ENCODE measurements at places on chromosomes 2 and 18.
A peak's percentile ranks its signal among the peaks of the same experiment; 100 is the strongest.

DNA sequence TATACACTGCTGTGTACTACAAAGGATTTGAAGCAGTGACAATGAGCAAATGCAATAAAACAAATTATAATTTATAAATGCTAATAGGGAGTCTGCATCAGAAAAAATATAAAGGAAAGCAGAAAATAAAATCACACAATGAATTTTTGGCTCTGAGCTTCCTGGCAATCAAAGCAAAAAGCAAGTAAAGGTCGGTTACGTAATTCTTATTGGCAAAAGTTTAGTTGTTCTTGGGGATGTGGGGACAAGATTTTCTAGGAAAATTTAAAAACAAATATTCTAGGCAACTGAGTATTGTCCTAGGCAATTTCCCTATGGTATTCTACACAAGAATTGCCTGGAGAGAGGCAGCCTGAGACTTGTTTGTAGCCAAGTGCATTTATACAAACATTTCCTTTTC lies 1.8 kb downstream of the ORC2 start:
- DNase-seq = no peak

DNA sequence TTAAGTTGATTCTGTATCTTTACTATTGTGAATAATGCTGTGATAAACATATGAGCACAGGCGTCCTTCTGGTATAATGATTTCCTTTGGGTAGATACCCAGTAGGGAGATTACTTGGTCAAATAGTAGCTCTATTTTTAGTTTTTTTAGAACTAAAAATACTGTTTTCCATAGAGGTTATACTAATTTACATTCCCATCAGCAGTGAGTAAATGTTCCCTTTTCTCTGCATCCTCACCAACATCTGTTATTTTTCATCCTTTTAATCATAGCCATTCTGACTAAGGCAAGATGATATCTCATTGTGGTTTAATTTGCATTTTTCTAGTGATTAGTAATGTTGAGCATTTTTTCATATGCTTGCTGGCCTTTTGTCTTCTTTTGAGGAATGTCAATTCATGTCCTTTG lies 35.1 kb downstream of the PMS1 start:
- DNase-seq = peak; percentile 51

DNA sequence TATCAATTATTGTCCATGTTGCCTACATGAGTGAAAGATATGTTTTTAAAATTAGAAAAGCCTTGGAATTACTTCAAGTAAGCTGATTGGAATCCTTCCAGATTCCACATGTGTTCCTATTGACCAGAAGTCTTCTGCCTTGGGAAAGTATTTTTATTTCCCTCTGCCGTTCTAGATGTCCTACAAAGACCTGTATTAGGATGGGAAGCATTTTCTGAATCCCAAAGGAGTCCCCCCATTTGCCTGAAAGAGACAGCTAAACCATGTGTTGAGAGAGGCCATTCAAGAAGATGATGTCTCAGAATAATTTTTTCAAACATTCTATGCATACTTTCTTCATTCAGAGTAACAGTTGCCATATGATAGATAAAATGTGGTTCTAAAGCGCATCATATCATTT lies 19.0 kb upstream of the MYO1B start:
- no peak for DNase-seq

DNA sequence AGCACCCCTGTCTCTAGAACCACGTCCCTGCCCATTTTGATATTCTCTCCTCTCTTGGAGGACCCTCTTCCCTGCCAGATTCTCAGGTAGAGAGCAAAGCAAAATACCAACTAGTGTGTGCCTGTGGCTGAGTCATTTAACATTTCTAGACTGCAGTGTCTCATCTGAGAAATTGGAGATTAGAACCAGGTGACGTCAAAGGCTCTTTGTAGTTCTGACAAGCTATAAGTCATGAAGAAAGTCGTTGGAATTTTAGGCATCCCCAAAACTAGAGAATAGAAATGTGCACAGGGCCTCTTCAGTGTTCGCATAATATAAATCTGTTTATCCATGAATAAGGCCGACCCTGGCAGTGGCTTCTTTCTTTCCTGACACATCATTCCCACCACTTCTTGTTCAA lies 74.4 kb upstream of the TANC1 start:
- peak; percentile 42 for DNase-seq

DNA sequence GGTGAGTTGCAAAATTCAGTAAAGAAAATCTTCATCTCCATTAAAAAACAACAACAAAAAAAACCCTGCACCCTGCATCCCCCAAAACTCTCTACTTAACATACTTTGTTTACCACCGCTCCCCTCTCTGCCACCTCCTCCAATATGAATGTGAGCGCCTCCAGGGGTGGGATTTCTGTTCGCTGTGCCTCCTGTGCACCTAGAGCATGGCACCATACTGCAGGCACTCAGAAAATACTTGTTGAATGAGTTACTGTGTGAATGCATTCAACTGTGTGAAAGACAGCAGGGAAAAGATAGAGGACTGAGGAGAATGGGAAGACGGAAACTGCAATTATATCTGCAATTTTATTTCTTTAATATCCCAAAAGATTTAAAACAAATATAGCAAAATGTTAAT lies 4.5 kb downstream of the CEBPZ start:
- no peak for DNase-seq

DNA sequence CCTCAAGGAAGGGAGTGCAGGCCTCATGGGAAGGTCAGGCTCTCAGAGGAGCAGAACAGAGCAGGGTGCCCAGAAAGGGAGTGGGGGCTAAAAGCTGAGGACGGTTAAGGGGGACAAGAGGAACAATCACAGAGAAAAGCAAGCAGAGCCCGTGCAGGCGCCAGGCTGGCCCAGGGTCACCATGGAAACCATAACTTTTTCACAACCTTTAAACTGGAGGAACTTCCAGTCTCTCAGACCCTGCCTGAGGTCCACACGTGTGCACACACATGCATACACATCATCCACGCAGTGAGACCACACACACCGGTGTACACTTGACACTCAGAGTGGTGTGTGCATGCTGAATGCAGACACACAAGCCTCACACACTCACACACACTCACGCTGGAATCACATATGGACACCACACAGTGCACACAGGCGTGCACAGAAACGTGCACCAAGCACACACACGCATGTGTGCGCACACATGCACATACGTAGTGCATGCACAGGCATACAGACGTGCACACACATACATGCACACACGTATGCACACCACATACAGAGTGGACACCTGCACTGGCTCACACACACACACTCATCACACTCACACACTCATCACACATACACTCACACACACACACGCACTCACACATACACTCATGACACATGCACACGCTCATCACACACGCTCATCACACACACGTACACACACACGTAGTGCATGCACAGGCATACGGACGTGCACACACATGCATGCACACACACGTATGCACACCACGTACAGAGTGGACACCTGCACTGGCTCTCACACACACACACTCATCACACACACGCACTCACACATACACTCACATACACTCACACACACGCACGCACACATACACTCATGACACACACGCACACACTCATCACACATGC lies 37.2 kb upstream of the SNED1 start:
- no peak for DNase-seq

DNA sequence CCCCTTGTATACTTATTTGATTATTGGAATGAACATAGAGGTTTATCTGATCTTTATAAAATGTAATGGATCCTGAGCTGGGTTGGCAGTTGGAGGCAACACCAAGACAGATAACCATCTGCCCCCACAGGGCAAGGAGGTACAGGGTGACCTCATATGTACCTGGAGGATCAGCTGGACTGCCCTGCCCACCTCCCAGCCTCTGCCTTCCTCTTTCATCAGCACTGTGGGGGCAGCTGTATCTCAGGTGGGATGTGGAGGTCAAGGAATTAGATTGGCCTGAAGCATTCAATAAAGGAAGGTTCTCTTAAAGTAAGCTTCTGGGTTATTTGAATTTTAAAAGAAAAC lies 92.6 kb downstream of the LYPD6 start:
- DNase-seq = no peak

- no peak for DNase-seq
Observed at GRCh38 chr2:9658972-9659371, 28.2 kb upstream of the YWHAQ start.

- DNase-seq = no peak
Observed at GRCh38 chr2:236755278-236755840, 185.7 kb downstream of the ACKR3 start.

- no peak for DNase-seq
Observed at GRCh38 chr18:63145166-63145850, 174.3 kb downstream of the BCL2 start.

- DNase-seq = no peak
Observed at GRCh38 chr2:112666761-112667122, 21.0 kb downstream of the SLC20A1 start.

DNA sequence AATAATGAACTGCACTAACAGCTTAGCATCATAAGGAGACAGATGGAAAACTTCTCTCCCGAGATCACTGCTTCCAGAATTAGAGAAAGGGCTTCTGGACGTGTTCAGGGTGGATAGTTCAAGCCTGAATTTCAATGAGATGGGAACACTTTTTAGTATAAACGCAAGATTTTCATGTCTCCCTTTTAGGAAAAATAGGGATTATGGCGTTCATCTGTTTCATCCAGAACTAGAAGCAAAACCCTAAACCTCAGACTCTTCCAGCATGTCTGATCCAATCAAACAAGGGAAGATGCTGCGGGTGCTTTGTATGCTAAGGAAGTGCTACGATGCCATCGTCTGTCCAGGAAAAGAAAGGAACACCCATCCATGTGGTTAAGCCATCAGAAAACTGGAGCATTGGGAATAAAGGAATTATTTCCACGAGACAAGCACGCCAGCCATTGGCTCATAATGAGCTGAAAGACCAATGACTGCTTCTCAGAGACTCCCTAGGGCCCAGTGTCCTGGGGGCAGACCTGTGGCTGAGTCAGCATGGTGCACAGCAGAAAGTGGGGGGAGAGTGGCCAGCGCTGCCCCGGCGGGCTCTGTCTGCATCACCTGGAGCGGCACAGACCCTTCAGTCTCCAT lies 65.9 kb upstream of the AFF3 start:
- no peak for DNase-seq

DNA sequence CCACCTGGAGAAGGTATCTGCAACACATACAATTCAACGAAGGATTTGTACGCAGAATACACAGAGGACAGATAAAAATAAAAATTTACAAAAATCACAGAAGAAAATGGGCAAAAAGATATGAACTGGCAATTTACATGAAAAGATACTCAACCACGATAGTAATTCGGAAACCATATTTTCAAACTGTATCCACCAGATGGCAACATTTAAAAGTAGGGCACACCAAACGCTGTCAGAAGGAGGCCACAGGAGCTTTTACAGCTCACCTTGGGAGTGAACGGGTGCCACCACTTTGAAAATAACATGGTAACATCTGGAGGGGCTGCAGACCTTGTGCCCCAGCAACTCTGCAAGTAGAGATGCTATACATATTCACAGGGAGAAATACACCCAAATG lies 9.8 kb downstream of the KIF1A start:
- DNase-seq = no peak

- DNase-seq = peak; percentile 78
Observed at GRCh38 chr2:42722320-42723190, 41.4 kb downstream of the OXER1 start.

All from non-pigmented ciliary epithelial cell (primary cell).